Stimulated activated CD4-positive, alpha-beta T cell treated with anti-CD3 and anti-CD28 coated beads, Interleukin-4, amount 100 ng/mL, for 1 hour (primary cell): ENCODE measurements at places on chromosomes 7 and 10.

DNA sequence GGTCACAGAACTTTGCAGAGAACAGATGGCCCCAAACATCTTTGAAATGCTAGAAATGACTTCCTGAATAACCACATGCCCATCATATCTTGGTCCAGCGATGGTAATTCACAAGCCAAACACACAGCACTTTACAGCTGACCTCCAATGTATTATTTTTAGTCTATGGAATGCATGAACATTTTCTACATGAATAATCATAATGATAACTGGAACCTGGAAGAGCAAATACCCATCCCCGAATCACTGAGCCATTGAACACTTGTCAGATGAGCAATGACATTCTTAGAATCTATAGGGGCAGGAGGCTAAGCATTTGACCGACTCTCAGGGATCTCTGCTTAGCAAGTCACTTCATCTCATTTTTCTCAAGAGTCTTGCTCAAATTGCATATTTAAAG is 167.3 kb downstream of the CREB5 start:
- no peak for DNase-seq

GRCh38 chr10:4512671-4513240 is 313.3 kb upstream of the AKR1E2 start:
- DNase-seq = no peak

DNA sequence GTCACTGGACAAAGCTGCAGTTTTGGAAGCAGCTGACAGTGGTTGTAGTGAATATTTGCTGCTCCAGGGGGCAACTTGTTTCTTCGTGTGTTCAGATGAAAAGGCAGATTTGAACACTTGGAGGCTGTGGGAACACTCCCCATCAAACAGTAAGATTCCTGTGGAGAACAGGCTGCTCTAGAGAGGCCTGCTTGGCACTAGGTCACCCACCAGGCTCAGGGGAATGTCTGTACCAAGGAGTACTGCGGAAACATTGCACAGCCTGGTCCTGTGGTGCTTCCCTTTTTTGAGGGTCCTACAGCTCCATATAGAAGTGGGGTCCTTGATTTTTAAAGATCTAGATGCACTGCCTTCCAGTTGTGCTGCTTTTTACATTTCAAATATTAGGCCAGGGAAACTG is 97.5 kb downstream of the CXCL12 start:
- DNase-seq = no peak

DNA sequence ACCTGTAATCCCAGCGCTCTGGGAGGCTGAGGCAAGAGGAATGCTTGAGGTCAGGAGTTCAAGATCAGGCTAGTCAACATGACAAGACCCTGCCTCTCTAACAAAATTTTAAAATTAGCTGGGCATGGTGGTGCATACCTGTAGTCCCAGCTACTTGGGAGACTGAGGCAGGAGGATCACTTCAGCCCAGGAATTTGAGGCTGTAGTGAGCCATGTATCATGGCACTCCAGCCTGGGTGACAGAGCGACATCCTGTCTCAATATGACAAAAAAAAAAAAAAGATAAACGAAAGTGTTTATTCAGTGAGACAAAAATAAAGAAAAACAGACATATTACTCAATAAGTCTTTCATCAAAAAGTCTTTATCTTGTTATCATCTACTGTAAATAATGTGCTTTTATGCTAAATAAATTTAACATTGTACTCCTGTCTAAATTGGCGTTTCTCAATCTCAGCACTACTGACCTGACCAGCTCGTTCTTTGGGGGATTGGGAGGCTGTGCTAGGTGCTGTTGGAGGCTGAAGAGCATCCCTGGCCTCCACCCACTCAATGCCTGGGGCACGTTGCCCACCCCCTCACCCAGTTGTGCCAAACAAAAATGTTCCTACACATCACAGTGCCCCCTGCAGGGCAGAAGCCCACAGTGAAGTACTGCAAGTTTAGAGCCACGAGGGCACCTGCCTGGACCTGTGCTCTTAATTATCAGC is 57.7 kb downstream of the NCAPG2 start:
- peak; percentile 20 for DNase-seq

DNA sequence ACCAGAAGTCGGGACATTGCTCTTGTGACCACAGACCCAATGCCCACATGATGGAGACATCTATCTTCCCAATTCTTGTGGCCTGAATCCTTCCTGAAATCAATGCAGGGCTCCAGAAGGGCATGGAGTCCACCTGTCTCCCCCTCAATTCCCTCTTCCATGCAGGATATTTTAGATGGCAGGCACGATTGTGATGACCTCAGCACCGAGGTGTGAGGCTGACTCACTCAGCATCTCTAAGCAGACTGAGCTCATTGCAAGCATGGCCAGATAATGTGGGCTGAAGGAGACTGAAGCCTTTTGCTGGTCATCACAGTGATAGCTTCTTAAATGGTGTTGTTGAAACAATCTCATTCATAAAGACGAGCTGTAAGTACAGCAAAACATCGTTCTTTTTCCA is 374.9 kb upstream of the PODXL start:
- no peak for DNase-seq

DNA sequence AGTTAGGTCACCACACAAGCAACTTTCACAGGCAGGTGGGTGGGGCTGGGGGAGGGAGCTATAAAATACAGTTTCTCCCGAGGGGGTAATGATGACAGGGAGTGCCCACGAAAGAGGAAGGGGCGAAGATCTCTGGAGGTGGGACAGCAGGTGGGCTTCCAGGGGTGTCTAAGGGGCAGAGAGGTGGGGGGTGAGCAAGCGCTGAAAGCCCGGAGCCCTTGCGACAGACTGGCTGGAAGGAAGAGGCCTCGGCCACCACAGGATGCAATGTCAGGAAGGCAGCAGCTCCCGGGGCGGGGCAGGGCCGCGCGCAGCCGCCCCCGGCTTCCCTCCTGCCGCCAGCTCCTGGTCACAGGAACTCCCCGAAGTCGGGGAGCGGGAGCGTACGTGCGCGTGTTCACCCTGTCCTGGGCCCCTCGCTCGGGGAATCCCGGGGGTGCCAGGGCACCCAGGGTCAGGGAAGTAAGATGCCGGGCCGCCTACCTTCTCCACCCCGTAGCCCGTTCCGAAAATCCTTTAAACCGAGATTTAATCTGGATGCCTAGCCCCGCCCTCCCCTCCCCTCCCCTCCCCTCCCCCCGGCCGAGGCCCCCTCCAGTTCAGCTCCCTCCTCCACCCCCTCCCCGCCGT is 105.2 kb upstream of the PPIF start:
- DNase-seq = peak; percentile 59

- DNase-seq = no peak
Observed at GRCh38 chr7:66039094-66039670, 36.4 kb upstream of the ASL start.

GRCh38 chr7:71303566-71303965 is 171.6 kb downstream of the GALNT17 start:
- no peak for DNase-seq

DNA sequence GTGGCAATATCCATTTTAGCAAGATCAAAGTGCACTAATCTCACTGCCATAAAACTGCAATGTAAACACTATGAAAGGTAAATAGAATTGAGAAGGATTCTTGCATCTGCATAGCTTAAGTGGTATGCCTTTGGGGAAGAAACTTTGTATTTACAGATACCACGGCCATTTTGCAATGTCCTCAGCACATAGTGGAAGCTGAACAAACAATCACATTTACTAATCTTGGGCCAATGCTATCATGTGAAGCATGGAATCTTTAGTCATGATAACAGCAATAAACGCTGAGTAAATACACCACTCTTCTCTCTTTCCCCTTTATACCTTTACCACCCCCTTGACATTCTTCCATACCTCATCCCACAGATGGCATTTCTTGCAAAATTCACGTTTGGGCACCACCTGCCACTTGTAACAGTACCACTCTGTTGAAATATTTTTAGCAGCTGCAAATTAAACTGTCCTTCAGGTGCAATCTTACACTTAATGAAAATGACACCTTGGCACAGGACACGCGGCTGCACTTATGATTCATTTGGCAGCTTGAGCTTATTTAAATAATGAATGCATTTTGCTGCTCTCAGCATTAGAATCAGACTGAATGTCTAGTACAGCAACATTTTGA is 171.8 kb downstream of the SEMA3A start:
- DNase-seq = no peak

- DNase-seq = no peak
Observed at GRCh38 chr7:94188350-94188749, 184.2 kb upstream of the BET1 start.

- DNase-seq = no peak
Observed at GRCh38 chr7:140649556-140650205, 9.1 kb upstream of the DENND2A start.

- DNase-seq = no peak
Observed at GRCh38 chr10:91159254-91159783, 61.1 kb upstream of the PCGF5 start.

DNA sequence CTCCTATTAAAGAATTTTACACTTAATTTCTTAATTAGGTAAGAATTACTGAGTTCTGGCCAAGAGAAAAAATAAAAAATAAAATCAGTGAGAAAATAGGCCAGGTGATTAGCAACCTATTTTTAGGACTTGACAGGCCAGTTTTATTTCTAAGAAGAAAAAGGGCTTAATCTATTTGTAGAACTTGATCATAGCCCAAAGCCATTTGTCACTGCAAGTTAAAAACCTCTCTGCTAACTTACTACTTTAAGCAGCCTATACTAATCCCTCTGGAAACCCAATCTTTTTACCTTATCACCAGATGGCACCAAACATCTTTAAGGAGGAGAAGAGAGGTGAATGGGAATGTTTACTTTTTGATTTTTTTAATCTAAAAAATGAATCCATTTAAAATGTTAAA is 222.1 kb upstream of the RHOBTB1 start:
- DNase-seq = no peak

DNA sequence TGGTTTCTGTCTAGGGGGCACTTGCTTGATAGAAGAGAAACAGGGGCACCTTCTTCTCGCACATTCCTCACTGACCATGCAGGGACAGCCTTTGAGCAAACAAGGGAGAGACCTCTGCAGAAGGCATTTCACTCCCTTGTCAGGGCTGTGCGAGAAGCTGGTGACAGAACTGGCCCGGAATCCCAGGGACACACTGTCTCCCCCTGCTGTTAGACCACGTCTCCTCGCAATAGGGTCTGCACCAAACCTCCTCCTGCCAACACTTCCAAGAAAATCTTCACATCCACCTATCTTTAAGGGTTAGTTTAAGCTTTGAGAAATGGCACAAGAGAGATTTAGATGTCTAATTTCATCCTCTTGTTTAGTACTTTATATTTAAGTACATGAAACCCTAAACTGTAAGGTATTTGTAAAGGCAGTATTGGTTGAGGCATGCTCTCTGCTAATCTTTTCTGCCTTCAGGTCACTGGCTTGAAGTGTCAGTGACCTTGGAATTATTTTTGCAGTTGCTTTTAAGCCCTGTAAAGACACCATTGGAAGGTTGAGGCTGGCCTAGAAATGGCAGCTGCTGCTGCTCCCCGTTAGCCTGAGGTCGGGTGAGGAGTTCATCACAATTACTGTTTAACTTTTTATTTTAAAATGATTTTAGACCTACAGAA is 37.0 kb downstream of the RBM20 start:
- DNase-seq = peak; percentile 25

DNA sequence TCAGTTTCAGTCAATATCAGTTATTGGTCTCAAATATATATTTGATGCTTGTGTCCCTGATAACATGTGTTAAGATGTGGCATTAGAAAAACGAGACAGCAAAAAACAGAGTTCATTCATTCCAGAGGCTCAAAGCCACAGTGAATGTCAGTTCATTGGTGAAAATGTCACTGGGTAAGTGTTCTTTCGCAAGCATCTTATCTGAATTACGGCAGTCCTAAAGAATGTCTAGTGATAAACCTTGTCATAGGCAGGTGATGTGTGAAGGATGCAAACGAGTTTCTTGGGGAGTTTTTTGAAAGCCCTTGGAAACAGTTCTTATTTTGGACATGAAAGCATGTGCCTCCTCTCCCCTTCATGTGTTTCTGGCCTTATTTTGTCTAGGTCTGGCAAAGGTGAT is 45.9 kb upstream of the RELN start:
- DNase-seq = no peak

GRCh38 chr7:154817224-154817896 is 185.6 kb downstream of the PAXIP1 start:
- no peak for DNase-seq

DNA sequence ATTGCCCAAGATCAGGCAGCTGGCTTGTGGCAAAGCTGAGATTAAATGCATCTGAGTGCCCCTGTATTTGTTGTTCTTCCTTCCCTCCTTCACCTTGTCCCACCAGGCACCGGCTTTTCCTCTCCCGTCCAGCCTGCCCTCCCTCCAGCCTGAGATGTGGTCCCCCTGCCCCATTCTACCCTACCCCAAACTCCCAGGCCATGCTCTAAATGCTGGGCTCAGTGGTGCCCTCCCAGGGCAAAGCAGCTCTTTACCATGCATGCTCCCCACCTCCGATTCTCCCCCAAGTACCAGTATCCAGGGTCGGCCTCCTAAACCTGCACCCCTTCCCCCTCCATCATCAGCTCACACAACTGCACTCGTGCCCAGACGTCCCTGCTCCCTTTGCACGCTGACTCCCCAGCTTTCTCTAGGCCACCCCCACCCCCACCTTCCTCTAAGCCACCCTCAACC is 36.5 kb downstream of the CALML5 start:
- DNase-seq = no peak

GRCh38 chr7:32062150-32062549 is 8.1 kb downstream of the PDE1C start:
- peak; percentile 7 for DNase-seq

DNA sequence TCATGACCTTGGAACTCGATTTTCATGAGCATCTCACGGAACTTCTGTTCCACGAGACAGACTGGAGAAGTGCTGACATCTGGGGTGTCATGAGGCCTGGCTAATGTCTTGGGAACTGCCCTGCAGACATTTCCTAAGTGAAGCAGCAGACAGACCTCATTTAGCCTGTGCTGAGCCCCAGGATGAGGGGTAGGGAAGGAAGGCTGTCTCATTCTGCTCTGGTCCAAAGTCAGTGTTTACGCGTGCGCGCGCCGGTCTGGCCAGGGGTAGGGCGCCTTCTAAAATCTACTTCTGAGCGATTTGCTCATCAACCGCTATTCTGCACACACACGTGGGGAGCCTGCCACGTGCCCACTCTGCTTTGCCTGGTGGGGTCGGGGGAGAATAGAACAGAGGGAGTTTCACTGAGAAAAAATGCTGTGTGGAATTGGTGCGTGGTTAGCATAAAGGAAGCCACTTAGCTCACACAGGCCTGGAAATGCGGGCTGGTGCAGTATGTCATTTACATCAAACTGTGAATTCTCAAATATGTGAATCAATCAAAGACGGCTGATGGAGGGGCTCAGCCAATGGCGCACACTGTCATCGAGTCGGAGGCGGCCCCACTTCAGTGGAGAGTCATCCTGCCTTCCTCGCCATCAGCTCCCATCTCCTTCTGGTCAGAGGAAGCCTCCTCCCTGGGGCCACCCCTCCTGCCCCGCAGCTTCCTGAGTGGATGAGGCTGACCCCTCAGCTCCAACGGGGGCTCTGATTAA is 335.1 kb downstream of the ADARB2 start:
- no peak for DNase-seq

GRCh38 chr7:66206119-66206933 is 1.2 kb downstream of the TPST1 start:
- no peak for DNase-seq

GRCh38 chr10:21368022-21368582 is 157.4 kb downstream of the SKIDA1 start:
- no peak for DNase-seq

DNA sequence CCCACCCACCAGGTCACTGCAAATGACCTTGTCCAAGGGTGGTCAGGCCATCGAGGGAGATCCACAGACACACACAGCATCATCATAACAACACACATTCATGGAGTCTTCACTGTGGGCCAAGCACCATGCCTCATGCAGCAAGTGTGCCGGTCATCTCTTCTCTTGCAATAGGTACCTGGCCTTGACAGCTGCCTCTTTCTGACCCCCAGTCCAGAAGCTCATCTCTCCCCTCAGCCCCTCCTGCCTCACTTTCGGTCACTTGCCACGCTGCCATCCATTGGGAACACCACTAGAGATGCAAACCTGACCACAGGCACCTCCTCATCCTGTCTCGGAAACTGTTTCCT is 75.9 kb downstream of the OAT start:
- no peak for DNase-seq
